LNCaP clone FGC (cell line): ENCODE measurements at places on chromosomes 13 and 19.

DNA sequence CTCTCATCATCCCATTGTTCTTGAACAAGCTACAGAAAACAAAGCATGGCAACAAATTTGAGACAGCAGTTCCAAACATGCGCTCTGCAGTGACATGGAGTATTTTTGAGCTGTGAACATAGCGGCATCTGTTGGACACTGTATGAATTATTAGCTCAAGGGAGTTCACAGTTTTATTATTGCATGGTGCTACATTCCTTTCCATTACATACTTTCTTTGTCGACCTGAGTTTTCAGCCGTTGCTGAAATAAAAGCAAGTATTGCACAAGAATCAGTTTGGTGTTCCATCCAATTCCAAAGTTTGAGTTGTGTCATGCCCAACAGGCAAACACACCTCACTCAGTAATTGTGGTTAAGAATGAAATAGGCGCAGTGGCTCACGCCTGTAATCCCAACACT lies 30.1 kb upstream of the METTL21C start:
- DNase-seq = peak; percentile 28

DNA sequence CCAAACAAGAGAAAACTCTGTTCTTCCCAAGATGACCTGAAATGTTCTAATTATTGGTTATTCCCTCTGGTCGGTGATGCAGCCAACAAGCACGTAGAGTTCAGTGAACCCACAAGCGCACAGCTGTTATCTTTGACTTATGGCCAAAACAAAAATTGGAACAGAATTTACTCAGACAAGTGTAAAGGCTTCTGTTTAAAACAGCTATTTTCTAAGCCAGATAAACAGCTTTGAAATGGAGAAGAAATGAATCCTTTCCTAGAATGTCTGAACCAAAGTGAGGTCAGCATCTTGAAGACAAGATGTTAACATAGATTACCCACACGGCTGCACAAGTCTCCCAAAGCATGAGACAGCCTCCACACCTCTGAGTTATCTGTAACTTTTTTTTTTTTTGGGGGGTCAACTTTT lies 669.2 kb downstream of the DIAPH3 start:
- no peak for DNase-seq

DNA sequence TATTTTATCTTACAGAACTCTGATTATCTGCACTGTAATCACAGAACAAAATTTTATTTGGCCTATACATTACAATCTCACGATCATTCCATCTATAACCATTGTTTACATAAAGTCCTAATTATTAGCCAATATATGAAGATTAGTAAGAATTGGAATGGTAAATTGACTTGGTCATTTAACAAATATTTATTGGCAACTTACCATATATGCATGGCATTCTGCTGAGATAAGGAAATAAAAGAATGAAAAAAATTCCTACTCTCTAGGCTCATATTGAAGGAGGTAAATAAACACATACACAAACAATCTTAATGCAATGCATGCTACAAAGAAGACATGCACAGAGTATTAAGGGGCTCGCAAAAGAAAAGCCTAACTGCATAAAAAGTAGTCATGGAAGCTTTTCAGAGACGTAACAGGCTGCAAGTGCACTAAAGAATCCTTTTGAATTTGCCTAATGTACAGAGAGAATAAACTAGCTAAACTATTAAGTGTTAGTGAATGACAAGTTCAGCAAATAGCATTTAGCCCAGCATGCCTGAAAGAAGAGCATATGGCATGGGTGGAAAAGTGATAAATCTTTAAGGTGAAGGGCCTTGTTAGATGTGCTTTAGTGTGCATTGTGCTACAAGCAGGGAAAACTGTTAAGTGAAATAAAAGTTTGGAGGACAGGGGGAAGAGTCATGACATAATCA lies 1131.1 kb downstream of the PCDH9 start:
- no peak for DNase-seq

- DNase-seq = no peak
Measured at GRCh38 chr19:36894849-36895383, 21.2 kb downstream of the ZNF829 start.

DNA sequence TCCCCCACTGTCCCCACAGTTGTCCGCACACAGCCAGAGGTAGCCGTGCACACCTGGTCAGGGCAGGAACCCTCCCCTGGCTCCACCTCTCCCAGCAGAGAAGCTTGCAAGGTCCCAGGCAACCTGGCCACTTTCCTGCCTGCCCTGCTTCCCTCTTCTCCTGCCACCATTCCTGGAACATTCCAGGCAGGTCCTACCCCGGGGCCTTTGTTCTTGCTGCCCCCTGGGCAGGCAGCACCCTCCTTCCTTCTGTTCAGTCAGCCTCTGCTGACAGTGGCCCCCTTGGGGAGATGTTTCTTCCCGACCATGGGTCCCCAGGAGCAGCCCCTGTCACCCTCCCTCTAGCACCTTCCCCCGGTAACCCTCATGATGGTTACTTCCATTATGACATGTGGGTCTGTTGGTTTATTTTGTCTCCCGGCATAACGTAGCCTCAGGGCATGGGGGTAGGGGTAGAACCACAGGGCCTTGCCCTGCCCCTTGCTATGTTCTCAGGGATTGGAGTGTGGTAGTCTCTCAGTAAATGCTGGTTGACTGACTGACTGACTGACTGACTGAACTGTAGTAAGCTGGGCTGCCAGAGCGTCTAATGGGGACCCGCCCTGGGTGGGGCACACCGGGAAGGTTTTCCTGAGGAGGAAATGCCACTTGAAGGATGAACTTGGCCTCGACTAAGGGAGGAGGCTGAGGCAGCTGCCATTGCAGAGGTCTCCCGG lies 10.8 kb downstream of the PAK4 start:
- DNase-seq = no peak

GRCh38 chr13:93183302-93183701 lies 43.3 kb upstream of the GPC6 start:
- DNase-seq = no peak

DNA sequence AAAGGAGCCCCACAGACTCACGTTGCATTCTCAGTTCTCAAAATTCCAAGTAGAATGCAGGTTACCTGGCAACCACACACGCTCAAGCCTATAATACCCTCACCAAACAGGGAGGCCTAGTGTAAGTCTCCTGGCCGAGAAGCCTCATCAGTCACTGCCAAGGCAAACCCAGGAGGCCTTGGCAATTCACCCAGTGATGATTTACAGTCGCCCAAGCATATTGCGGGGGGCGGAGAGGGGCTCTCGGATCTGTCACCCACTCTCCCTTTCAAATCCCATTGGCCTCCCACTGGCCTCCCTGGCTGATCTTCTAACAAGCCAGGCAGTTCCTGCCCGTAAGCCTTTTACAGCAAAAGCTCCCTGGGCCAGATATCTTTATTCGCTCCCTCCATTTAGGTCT lies 1.1 kb downstream of the AKAP8L start:
- DNase-seq = no peak

DNA sequence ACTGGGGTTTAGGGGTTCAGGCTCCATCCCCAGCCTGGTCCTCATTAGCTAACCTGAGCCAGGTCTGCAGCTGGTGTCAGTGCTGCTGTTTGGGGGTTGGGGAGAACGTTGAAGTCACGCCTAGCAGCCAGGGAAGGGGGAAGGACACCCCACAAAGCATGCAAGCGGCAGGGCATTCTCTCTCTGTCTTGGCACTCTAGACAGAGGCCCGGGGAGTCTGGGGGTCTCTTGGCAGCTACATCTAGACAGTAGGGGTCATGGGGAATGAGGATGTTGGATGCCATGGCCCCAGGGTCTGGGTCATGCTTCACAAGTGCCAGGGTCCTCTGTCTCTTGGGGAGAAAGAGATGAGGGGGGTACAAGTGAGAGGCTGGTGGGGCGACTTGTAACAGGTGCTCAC lies 2.6 kb downstream of the ERICH4 start:
- no peak for DNase-seq

- DNase-seq = no peak
Measured at GRCh38 chr13:29474991-29475390, 120.5 kb downstream of the SLC7A1 start.

- no peak for DNase-seq
Measured at GRCh38 chr13:52411629-52412028, 5.7 kb upstream of the THSD1 start.

DNA sequence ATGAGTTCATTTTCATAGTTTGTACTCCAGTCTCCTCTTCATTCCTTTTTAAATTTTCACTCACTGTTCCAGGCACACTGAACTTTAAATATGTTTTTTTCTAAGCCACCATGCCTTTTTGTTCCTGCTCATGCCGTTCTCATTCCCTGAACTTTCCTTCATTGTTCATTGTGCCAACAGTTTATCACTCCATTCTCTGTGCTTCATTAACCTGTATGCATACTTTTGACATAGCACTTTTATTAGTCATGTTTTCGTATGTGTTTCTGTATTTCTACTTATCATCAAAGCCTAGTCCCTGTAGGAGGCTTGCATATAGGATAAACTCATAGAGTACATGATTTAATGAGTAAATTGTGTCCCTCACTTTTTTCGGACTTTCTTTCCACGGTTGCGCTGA lies 65.3 kb downstream of the PCDH20 start:
- DNase-seq = no peak

- DNase-seq = no peak
Measured at GRCh38 chr13:21316376-21316775, 139.9 kb downstream of the MRPL57 start.

GRCh38 chr19:13100841-13101589 lies 1.6 kb downstream of the LYL1 start:
- no peak for DNase-seq

DNA sequence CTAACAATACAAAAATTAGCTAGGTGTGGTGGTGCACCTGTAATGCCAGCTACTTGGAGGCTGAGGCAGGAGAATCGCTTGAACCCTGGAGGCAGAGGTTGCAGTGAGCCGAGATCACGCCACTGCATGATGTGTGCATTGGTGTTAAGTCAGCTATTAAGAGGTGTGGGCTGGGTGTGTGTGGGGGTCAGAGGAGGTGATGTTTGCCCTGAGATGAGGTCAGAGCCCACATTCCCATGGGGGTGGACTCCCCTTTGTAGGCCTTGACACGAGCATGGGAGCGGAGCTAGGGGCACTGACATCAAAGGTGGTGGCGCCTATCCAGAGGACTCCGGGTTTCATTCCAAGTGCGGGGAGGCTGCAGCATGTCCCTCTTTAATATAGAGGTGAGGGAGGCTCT lies 34.6 kb upstream of the LDLR start:
- DNase-seq = no peak

DNA sequence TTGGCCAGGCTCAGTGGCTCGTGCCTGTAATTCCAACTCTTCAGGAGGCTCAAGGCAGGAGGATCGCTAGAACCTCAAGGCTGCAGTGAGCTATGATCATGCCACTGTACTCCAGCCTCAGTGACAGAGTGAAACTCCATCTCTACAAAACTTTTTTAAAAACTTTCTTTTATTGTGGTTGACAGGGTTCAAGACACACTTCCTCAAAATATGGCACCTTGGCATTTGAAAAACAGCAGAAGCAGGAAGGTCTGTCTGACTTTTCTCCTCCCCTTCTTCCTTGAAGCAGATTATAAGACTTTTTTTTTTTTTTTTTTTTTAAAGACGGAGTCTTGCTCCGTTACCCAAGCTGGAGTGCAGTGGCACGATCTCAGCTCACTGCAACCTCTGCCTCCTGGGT lies 100.3 kb downstream of the TM9SF2 start:
- no peak for DNase-seq

DNA sequence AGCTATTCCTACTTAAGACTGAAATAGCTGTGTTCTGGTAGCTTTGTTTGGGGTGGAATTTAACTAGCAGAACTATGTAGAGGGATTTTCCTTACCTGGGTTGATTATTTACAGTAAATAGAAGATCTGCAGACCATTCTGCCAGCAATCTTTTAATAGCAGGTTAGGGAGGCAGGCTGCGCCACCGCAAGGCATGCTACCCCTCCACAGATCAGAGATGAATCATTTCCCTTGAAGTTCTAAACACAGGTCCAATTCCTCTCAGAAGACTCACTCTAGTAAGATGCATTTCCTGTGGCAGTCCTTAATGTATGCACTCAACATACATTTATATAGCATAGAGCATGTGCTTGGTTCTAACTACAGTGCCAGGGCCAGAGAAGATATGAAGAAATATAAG lies 109.0 kb downstream of the TNFRSF19 start:
- no peak for DNase-seq

- no peak for DNase-seq
Measured at GRCh38 chr19:14368011-14368513, 13.2 kb upstream of the ADGRE5 start.

- DNase-seq = no peak
Measured at GRCh38 chr19:5536337-5536894, 31.3 kb downstream of the TINCR start.

DNA sequence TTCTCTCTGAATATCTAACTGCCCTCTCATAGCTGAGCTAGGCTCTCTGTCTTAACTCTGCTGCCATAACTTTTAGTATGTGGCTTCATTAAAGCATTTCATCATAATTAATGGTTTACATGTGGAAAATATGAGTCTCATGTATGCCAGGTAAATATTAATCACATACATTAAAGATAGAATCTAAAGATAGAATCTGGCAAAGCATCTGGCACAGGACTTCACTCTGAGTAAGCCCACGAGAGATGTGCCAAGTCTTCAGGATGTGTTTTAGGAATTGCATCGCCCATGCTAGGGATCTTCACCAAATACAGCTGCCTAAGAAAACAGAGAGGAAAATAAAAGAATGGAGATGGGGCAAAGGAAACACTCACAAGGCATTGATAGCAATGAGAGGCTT lies 285.8 kb downstream of the DIAPH3 start:
- peak; percentile 26 for DNase-seq

GRCh38 chr19:15169541-15170285 lies 31.1 kb downstream of the NOTCH3 start:
- DNase-seq = no peak

- DNase-seq = no peak
Measured at GRCh38 chr13:18998389-18998788, 183.2 kb downstream of the TUBA3C start.

DNA sequence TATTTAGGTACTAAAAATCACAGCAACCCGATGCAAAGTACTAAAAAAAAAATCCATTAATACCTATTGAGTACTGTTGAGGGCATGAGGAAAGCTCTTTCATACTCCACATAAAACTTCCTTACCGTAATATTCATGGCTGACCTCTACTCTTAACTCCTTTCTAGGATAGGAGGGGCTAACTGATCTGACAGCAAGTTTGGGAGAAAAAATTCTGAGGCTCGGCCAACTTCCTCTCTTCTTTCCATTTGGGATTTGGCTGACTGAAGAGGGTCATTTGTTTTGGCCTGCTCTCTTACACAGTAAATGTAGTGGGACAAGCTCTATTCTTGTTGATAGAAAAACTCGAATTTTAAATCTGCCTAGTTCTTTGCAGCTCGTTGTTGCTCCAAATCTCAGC lies 9.4 kb upstream of the USPL1 start:
- DNase-seq = no peak
